ENCODE measurements at places on chromosomes 1 and 21.

- no peak for DNase-seq
Observed at GRCh38 chr1:153633161-153633753, 609 bp upstream of the CHTOP start.

- DNase-seq, result peak; percentile 16
Observed at GRCh38 chr1:243730487-243731150, 119.4 kb downstream of the AKT3 start.

GRCh38 chr1:2594001-2594640 is 7.5 kb downstream of the PRXL2B start:
- DNase-seq, result peak; percentile 15

- DNase-seq, result no peak
Observed at GRCh38 chr1:208254862-208255261, 10.7 kb upstream of the PLXNA2 start.

- peak; percentile 57 for DNase-seq
Observed at GRCh38 chr1:155976062-155976912, 2.1 kb downstream of the ARHGEF2 start.

DNA sequence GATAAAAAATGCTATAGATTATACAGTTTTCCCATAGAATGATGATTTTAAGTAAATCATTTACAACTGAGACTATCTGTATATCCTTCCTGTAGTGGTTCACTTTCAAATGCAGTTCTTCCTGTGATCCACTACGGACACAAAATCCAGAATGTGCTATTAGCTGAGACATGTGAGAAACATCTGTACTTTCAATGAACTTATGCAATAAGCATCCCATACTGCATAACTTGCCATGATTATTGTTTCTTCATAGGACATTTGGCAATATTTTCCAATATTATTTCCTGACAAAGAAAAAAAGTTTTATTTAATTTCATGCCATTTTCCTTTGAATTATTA is 83.5 kb upstream of the PRDX6 start:
- DNase-seq, result no peak

GRCh38 chr1:40857737-40858136 is 4.4 kb downstream of the CITED4 start:
- no peak for DNase-seq

- DNase-seq, result no peak
Observed at GRCh38 chr1:109274533-109275476, 8.1 kb downstream of the PSRC1 start.

DNA sequence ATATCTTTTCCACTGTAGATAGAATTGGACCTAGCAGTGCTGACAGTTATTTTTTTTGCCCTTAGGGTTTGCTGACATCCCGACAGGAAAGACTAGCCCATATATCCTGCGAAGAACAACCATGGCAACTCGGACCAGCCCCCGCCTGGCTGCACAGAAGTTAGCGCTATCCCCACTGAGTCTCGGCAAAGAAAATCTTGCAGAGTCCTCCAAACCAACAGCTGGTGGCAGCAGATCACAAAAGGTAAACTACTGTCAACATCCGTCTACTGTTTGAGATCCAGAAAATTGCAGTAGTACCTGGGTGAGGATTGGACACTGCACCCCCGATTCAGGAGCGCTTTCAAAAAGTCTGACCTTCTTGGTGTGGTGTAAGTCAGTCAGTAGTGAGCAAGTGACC is 55.8 kb downstream of the CENPF start:
- peak; percentile 22 for DNase-seq

DNA sequence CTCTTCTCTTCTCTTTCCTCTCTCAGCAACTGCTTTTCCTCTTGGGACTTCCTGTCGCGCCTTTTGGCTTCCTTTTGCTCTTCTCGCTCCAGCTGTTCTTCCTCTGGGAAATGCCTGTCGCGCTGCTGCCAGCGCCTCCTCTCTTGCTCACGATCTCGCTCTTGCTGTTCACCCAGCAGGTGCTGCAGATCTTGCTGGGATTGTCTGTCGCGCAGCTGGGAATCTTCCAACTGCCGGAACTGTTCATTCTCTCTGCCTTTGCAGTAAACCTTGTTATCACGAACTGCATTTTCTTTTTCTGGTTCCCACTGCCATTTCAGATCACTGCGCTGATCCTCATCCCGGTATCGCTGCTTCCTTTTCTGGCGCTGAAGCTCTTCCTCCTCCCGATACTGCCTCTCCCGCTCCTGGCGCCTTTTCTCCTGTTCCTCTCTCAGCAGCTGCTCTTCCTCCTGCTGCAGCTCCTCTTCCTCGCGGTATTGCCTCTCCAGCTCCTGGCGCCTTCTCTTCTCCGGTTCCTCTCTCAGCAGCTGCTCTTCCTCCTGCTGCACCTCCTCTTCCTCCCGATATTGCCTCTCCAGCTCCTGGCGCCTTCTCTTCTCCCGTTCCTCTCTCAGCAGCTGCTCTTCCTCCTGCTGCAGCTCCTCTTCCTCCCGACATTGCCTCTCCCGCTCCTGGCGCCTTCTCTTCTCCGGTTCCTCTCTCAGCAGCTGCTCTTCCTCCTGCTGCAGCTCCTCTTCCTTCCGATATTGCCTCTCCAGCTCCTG is 5.8 kb downstream of the TCHH start:
- no peak for DNase-seq

DNA sequence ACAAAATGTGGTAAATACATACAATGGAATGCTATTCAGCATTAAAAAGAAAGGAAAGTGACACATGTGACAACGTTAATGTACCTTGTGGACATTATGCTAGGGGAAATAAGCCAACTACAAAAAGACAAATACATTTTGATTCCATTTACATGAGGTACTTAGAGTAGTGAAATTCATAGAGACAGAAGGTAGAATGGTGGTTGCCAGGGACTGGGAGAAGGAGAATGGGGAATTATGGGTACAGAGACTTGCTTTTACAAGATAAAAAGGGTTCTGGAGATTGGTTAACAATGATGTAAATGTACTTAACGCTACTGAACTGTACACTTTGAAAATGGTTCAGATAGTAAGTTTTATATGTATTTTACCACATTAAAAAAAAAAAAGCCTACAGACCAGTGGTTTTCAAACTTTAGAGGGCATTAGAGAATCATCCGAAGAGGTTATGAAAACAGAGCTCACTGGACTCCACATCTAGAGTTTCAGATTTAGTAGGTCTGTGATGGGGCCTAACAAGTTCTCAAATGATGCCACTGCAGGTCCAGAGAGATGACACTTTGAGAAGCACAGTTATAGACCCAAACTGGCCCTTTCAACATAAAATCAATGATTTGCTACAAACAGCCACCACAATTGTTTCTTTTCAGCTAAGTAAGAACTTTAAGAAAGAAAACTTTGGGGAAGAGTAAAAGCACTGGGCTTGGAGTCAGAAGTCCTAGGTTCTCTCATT is 9.6 kb upstream of the ADCY10 start:
- DNase-seq, result no peak

GRCh38 chr1:71561729-71562128 is 480.9 kb upstream of the ZRANB2 start:
- DNase-seq, result no peak

DNA sequence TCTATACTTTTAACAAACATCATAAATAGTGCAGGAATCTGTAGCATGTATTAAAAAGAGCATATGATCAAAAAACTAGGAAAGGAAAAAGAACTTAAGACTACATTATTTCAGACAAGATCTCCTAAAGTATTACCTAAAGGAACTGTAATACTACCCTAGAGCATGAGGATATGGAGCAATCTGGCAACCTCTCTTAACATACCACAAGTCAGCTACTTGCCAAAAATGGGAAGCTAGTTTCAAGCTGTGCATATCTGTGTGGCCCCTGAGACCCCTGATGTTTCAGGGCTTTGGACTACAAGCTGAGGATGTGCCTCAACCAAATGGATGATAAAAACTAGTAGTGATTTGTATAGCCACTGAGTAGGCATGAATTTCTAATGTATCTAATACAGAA is 525.6 kb downstream of the PTBP2 start:
- DNase-seq, result no peak

DNA sequence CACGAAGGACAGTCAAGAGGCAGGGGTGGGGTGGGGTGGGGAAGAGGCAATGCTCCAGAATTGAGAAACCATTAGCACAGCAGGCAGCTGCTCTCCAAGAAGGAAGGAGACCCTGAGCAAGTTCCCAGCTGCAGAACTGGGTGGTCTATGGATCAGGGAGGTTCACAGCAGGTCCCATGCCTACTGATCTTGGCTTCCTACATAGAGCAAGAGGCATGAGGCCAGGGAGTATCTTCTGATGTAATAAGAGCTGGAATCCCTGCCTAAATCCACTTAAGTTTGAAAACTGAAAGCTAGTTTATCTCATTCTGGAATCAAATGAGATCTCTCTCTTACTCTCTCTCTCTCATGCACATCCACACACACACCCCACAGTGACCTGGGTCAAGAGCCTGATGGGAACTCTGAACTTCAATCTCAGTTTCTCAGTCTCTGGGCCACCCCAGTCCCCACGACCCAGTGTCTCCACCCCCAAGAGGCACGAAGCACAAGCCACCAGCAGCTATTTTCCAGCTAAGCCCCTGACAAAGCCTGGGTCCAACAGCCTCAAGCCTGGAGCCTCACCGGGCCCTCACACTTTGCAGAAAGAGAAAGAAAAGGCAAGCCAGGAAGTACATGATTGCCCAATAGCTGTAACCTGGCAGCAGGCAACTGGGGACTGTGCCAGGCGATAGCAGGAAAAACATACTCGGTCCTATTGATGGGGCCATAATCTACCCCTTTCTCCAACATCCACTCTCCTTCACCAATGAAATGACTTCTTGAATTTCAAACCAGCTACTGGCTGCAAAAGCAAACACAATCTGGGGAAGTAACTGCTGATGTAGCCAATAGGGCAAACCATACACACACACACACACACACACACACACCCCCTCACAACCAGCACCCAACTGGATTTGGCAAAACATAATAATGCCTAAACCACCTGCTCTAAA is 2.2 kb downstream of the NUAK2 start:
- DNase-seq, result no peak

- DNase-seq, result no peak
Observed at GRCh38 chr1:232944347-232944746, 6.1 kb upstream of the NTPCR start.

Data from head of caudate nucleus (tissue), 42 donors.